Activated CD8-positive, alpha-beta memory T cell treated with anti-CD3 and anti-CD28 coated beads for 48 hours (primary cell): ENCODE measurements at places on chromosomes 7 and 10.

DNA sequence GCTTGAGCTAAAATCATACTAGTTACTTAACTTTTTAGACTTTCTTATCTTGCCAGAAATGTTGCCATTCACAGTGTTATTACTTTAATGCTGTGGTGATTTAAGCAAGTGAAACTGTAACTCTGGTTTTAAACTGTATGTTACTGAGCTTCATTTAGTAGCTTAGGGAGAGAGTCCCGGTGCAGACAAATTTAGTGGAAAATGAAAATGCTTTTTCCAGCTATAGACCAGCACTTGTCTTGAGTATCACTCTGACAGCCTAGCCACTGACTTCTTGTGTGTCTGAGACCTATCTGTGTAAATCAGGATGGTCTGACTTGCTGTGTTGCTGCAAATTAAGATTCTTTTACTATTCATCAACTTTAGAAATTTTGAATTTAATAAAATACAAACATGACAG, 200.8 kb downstream of the CACNB2 start:
- DNase-seq: no peak

DNA sequence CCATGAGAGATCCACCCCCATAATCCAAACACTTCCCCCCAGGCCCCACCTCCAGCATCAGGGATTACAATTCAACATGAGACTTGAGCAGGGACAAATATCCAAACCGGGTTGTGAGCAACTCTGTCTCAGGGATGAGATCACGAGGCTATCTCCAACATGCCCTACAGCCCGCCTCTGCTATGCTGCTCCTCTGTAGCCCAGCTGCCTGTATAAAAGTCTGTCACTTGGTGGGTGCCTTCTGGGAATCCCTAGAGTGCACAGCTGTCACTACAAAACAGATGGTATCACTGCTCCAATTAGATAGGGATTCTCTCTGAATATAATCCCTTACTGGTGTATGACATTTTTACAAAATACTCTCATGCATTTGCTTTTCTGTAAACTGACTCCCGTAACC, 114.9 kb upstream of the NANOS1 start:
- no peak for DNase-seq

- DNase-seq: no peak
Measured at GRCh38 chr10:79026341-79026761, 42.4 kb upstream of the ZMIZ1 start.

GRCh38 chr7:154990964-154991540, 11.9 kb downstream of the PAXIP1 start:
- no peak for DNase-seq

DNA sequence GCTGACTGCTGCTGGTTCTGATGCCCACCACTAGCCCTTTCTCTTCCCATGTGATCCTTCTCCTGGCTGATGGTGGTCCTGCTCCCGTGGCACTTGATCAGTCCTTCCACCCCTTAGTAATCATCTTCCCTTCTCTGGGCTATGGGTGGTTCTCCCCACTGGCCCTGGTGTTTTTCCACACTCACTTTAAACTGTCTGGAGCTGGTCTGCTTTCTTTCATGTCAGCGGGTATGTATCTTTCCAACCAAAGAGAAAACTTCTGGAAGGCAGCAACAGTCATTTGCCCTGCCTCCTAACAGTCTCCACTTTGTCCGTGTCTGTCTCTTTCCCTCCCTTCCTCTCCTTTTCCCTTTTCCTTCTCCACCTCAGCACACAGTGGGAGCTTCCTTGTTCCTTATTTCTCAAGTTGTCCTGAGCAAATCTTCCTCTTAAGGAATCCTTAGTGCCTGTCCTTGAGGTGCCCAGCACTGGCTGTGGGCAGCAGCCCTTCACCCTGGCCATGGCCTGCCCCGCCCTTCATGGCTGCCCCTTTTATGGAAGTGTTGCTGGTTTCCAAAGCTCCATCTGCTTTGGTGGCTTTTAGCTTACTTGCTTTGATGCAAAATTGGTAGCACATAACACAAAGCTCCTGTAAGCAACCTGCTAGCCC, 189.0 kb downstream of the TCF7L2 start:
- DNase-seq: no peak

DNA sequence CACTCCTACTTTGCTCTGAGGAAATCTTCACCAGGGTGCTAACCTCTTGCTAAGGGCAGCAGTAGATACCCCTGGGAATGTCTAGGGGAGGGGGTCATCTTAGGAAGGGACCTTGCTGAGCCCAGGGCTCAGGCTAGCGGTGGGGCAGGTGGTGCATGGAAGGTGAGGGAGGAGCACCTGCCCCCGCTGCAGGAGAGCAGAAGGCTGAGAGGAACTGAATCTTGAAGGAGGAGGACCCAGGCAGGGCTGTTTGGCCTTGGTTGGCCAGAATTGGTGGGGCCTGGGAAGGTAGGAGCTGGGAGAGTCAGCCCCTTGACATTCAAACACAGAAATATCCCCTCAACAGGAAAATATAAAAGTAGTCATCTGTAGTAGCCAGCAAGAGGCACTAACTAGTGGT, 7.0 kb downstream of the CALHM3 start:
- no peak for DNase-seq

DNA sequence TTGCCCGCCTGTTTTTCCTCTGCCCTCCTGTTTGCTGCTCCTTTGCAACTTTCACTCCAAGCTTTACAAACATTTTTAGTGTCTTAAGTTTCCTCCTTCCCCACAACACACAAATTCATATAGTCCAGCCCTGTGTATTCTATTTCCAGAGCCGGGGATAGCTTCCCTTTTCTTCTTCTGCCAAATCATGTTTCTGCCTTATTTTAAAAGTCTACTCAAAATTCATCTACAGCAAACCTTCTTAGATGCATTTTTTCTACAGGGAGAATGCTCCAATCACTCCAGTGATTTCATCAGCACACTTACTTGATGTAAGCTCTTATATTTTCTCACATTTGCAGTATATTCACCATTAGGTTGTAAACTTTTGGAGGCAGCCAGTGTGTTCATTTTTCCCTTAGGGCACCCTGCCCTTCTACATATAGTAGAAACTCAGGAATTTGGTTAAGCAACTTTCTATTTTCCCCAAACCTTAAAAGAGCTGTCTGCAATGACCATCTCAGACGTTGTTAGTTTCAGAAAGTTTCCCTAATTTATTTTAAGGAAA, 12.4 kb upstream of the ACTA2 start:
- no peak for DNase-seq

DNA sequence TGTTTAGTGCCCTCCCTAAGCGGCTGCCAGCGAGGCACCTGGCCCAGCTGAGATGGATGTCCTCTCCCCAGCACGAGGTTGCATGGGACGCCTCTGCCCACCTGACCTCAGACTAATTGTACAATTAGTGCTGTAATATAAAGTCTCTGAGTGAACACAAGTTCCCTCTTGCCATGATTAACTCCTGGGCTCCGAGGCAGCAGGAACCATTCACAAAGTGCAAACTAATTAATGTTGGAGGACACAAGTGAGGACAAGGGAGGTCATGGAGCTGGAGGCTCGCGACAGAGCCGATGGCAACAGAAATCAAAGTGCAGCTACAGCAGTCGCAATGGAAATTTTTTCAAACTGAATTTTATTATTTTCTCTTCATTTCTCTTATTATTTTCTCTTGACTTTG, 156.6 kb upstream of the ADARB2 start:
- DNase-seq: no peak

DNA sequence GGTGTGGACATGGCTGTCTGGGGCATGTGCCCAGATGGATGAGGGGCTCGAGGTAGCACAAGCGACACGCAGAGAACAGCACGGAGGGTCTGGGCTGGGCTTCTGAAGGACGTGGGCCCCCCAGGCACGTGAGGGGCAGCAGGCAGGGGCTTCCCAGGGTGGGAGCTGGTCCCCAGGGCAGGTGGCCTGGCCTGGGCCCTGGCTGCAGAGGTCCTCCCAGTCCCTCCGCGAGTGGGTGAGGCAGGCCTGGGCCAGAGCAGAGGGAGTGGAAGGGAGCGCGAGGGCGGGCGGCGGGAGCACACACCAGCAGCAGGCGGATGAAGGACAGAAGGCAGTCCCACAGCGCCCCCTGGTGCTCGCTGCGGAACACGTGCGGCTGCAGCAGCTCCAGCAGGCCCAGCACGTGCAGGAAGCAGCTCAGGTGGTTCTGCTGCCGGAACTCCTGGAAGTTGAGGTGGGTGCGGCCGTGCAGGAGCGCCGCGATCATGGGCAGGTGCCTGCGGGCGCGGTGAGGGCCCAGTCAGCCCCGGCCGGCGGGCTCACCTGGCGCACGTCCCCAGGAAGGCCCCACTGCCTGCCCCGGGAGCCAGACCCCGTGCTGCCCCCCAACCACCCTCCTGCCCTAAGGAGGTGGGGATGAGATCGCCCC, 14.7 kb upstream of the MICALL2 start:
- peak; percentile 79 for DNase-seq

GRCh38 chr10:72730479-72730878, 38.5 kb downstream of the MCU start:
- no peak for DNase-seq

- DNase-seq: no peak
Measured at GRCh38 chr10:118171861-118172260, 125.1 kb upstream of the RAB11FIP2 start.

DNA sequence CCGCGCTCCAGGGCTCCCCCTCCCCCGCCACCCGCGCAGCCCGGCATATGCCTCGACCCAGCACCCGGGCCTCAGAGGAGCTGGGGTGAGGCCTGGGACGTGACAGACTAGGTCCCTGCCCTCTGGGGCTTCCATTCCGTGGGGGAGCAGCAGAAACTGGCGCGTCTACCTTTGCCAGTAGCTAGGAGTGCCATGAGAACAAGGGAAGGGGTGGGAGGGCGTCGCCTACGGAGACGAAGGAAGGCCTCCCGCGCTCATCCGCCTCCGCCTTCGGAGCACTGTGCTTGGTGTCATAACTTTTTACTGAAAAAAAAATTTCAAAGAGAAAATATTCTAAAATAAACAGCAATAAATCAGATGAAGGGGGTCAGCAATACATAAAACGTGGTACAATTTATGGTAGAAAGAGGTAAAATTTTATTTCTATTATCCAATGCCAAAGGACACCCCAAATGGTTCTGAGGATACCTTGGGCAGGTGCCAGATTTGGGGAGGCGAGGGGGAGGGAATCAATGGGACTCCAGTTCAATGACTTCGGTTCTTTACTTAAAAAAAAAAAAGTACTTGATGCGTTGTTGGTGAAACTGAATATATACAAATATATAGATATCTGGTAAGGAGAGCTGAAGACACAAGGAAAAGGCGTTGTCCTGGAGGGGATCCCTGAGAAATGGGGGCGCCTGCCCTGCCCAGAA, 35.1 kb upstream of the GRID1 start:
- no peak for DNase-seq

DNA sequence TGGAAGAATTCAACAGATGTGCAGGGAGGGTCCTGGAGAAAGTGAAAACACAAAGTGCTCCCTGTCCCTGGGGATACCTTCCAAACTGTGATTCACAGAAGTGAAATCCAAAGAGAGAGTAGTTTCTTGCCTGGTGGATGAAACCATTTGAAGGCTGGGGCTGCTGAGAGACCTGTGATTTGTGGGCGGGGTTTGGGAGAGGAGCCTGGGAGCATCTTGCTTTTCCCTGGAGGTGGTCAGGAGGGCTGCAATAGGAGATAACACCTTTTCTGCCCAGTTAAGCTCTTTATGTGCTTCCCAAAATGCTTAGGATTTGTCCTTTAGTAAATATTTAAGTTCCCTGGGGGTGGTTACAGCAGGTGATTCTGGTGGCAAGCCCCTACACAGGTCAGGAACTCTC, 105.3 kb upstream of the TPK1 start:
- DNase-seq: no peak

GRCh38 chr7:112225006-112225405, 18.5 kb downstream of the ZNF277 start:
- no peak for DNase-seq

- no peak for DNase-seq
Measured at GRCh38 chr10:33233221-33233620, 101.2 kb downstream of the NRP1 start.

- DNase-seq: no peak
Measured at GRCh38 chr10:68167586-68168189, 58.4 kb downstream of the MYPN start.

DNA sequence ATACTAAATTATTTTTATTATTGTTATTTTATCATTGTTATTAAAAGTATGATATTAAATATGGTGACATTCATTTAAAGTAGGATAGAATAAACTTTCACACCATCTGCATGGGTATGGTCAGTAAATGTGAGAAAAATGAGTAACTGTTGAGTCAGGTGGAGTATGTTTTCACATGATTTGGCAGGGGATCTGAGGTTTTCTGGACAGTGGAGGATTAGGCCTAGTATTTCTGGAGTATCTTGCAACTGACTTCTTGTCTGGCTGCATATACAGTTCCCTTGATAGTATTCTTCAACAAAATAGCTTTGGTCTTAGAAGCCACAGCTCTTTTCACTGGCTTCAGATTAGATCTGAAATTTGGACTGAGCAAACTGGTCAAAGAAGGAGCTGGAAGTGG, 54.5 kb downstream of the GBF1 start:
- no peak for DNase-seq

DNA sequence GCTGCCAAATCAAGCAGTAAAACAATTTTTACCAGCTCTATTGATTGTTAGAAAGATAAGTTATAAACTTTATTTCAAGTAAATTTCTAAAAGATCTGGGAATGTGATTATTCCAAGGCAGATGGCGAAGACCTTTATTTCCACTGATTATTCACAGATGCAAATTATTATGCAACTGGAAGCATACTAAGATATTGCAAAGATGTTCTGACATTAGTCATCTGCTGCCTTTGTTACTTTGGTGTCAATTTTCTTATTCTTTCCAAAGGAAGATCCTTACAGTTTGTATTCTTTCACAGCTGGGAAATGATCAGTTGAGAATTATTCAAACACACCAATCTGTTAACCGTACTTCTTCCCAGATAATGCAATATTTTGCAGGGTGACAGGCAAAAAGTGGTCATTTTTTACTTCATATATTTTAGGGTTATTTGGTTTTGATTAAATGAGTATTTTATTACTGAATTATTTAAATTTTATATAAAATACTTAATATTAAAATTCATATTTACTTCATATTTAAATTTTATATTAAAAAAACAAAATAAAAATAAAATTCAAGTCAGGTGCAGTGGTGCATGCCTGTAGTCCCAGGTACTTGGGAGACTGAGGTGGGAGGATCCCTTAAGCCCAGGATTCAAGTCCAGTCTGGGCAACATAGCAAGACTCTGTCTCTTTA, 171.3 kb downstream of the FZD1 start:
- DNase-seq: no peak

GRCh38 chr7:44278451-44279161, 46.8 kb downstream of the CAMK2B start:
- no peak for DNase-seq

DNA sequence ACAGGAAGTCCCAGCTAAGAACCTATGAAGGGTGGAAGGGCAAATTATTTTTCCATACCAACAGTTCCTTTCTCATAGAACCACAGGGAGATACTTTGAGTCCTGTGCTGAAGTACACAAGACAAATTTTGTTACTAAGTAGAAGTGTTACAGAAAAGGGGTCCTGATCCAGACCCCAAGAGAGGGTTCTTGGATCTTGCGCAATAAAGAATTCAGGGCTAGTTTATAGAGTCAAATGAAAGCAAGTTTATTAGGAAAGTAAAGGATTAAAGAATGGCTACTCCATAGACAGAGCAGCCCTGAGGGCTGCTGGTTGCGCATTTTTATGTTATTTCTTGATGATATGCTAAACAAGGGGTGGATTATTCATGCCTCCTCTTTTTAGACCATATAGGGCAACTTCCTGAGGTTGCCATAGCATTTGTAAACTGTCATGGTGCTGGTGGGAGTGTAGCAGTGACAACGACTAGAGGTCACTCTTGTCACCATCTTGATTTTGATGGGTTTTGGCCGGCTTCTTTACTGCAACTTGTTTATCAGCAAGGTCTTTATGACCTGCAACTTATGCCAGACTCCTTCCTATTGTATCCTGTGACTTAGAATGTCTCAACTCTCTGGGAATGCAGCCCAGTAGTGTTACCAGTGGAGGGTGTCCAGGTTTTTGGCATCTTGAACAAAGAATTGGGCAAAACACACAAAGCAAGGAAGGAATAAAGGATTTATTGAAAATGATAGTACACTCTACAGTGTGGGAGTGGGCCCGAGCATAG, 409.4 kb downstream of the SH2D4B start:
- no peak for DNase-seq
